Cardiac muscle cell (in vitro differentiated cells and primary cell): ENCODE measurements at places on chromosomes 16 and 17. TPM values are rescaled to one million over a fixed set of nuclear protein-coding genes. Genes with fewer than 3 reads are reported as not detected.
A peak's percentile ranks its signal among the peaks of the same experiment; 100 is the strongest.

The PRDM7 gene
- total RNA-seq: not detected in 2 replicates

- no peak for DNase-seq
These were observed 21.4 kb downstream of the SERPINF1 start for GRCh38 chr17:1783271-1783670.

The NPTX1 gene
- total RNA-seq: not detected in 2 replicates

- peak; percentile 29 for DNase-seq
These were observed at the start of gene HOXB9 for GRCh38 chr17:48626245-48627117. Gene HOXB9, minus strand, starts transcription at chr17:48626358. Its CDS starts 89 bp downstream, at chr17:48626269.
